Metanephros (tissue), 2 donors: ENCODE measurements at places on chromosomes 3 and 15. TPM values are rescaled to one million over a fixed set of nuclear protein-coding genes. Genes with fewer than 3 reads are reported as not detected.

SEMA4B gene
- 66.7 TPM for total RNA-seq

MGLL gene
- 34.1 TPM for total RNA-seq

ARGFX gene
- not detected for total RNA-seq

BLOC1S6 gene
- total RNA-seq: 43.9 TPM

SAXO2 gene
- total RNA-seq: 2.5 TPM

ATP13A5 gene
- not detected for total RNA-seq

HRG gene
- total RNA-seq: 0.88 TPM

FOXB1 gene
- not detected for total RNA-seq

DUOXA1 gene
- 0.93 TPM for total RNA-seq

DTWD1 gene
- 33.9 TPM for total RNA-seq

PATL2 gene
- 1.2 TPM for total RNA-seq

PARP15 gene
- 1.6 TPM for total RNA-seq
